GM12864 (cell line): ENCODE measurements at places on chromosomes 7 and 10.

GRCh38 chr10:124478515-124478914 lies 16.9 kb downstream of the LHPP start:
- no peak for DNase-seq

GRCh38 chr10:91144961-91145360 lies 75.5 kb upstream of the PCGF5 start:
- DNase-seq: no peak

GRCh38 chr7:69177461-69177861 lies 420.8 kb upstream of the AUTS2 start:
- DNase-seq: no peak

GRCh38 chr7:130367088-130367755 lies 13.1 kb upstream of the CPA1 start:
- DNase-seq: no peak

GRCh38 chr10:89164080-89164479 lies 43.0 kb downstream of the CH25H start:
- no peak for DNase-seq

GRCh38 chr7:22216832-22217475 lies 140.0 kb downstream of the RAPGEF5 start:
- DNase-seq: no peak

DNA sequence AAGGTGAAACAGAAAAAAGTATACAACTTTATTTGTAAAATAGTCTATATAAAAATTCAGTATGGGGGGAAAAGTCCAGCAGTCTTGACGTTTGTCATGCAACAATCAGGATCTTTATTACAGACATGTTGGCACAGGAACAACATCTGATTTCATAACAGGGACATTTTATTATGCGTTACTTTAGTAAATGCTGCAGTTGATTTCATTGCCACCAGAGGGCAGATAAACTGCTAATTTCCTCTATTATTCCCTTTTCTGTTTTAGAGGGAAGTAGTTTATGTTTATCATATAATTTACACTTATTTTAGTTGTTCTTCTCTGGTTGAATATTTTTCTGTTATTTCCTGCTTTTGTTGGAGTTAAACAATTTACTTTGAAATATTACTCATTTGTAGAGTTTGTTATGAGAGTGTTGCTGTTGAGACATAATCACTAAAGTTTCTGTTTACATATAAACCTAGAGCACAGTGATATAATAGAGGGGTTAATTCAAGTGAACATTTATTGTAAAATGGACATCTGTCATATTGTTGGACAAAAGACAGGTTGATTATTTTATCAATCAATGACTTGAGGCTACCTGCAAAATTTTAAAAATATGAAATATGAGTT lies 3.3 kb downstream of the PLXDC2 start:
- DNase-seq: no peak

DNA sequence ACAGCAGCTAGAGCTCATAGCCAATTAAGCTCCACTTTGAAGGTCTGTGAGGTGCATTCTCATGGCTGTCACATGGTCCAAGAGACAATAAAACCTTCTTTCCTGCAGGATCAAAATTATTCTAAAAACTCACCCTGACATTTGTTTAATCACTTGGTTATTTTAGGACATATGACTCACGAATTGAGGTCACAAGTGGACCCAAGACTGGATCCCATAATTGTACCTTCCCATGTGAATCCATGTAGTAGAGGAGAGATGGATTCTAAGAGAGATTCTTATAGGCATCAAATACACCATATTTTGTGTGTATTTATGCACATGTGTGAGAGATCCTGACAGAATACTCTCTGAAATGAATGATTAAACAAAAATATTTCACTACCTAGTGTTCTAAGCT lies 18.1 kb downstream of the POLR1F start:
- DNase-seq: no peak

GRCh38 chr7:126524967-126525366 lies 727.8 kb downstream of the GRM8 start:
- DNase-seq: no peak

DNA sequence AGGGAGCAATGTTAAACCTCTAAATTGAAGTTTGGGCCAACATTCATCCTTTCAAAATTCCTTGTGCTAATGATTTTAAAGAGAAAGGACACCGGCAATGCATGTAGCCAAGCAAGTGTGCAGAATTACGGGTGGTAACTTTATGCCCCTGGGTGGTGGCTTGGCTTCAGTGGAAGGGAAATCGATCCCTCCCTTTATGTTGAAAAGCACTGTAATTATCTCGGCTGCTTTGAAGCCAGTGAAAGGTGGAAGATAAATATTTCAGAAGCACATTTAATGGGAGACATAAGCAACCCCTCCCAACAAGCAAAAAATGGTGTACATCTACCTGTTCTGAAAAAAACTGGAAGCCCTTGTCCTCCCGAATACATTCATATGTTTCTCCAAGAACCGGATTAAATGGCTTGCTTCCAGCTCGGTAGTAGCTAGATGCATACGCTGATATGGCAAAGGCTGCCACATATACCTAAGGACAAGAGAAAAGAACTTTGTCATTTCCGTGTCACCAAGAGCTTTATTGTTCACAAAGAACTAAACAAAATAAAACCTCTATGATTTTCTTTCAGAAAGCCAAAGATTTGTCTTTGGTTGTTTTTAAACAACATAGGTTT lies 73.3 kb upstream of the GSDME start:
- no peak for DNase-seq

DNA sequence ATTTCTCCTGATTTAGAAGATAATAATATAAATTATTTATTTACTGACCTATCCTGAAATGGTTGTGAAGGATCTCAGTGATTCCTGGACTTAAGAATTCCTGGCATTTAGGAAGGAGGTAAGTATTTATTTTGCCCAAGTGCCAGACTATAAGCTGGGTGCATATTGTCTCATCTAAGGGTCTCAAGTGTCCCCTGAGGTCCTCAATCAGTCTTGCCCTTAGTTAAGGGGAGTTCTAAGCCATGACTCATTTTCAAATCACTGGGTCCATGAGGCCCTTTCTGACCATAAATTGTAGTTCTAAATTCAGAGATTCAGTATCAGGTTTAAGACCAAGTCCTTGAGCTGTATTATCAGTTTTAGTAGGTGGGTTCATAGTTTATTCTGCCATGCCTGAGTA lies 251.6 kb upstream of the MEOX2 start:
- DNase-seq: no peak

- DNase-seq: no peak
These were observed 7.1 kb downstream of the ATOH7 start for GRCh38 chr10:68224810-68225209.

DNA sequence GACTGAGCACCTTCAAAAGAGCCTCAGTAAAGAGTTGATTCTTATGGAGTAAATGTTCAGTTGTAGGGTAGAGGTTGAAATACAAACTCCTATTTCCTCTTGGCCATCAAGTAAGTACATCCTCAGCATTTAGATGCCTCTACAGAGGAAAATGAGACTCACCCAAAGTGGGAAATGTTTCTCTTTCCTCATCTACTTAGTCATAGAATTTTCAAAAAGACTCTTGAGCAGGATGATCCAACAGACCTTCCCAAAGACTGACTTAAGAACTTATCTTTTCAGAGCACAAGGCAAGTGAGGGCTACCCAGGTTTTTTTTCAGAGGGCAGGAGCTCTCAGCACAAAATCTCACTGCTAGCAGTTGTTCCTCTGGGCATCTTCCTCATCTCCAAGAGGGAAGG lies 449.1 kb downstream of the KCNMA1 start:
- no peak for DNase-seq

GRCh38 chr10:113001599-113002448 lies 51.8 kb downstream of the TCF7L2 start:
- DNase-seq: no peak

GRCh38 chr7:141709749-141710148 lies 1.6 kb downstream of the WEE2 start:
- DNase-seq: no peak

DNA sequence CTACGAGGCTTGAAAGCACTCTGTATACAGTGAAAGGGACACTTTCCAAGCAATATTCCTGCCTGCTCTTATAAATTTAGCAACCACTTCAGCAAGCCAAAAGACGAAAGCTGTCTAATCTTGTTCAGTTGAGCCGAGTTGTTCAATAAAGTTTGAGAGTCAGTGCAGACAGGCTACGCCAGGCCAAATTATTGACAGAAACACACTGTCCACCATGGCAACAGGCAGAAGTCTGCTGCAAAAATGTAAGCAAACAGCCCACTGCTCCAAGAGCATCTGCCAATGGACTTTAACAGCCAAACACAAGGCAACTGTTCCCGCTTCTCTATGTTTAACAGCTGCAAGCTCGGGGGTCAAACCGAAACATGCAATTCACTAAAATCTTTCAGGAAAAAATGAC lies 85.7 kb downstream of the GLI3 start:
- no peak for DNase-seq

DNA sequence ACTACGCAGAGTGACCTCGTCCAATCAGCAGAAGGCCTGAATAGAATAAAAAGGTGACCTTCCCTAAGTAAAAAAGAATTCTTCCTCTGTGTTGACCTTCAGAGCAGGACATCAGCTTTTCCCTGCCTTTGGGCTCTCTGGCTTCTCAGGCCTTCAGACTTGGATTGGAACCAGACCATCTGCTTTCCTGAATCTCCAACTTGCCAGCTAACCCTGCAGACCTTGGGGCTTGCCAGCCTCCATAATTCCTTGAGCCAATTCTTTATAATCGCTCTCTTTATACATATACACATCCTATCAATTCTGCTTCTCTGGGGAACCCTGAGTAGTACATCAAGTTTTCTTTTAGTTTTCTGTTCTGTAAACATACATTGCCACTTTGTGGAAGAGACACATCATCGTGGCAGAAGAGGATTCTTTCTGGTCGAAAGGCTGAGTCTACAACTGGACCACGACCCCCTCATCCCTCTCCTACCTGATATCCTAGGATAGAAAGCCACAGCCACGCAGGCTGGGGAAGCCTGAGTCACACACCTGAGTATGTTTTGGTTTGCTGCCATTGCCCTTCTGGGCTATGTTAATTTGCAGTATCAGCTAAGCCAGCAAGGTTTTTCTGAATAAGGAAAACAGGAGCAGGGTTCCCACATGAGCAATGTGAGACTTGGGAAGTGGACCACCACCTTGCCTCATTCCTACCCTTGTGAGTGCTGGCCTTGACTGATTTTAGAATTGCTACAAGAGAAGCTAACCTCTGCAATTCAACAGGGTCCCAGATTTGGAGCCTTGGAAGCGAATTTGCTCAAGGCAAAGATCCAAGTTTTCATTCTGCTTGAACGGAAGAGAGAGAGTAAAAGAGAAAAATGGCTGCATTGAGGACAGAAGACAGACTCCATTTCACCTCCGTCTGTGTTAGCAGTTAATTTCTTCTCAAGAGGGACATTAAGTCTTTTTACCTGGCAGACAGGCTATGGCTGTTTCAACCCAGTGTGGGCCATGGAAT lies 445.2 kb upstream of the FZD8 start:
- no peak for DNase-seq

GRCh38 chr10:70910486-70911341 lies 22.3 kb upstream of the PCBD1 start:
- no peak for DNase-seq

DNA sequence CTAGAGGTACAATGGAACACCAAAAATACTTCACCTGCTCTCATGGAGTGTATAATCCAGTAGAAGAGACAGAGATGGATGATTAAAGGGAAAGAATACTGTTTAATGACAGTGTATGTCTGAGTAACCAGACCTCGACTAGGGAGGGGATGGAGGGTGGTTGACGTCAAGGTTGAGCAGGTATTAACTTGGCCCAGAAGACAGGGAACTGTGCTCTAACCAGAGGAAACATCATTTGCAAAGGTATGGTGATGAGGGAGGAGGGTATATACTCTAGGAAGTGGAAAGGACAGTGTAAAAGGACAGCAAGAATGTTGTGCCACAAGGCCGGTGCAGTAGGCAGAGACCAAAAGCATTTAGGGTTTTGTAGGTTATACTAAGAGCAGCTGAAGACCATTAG lies 2.9 kb downstream of the MIOS start:
- DNase-seq: no peak

- no peak for DNase-seq
These were observed 102.9 kb downstream of the FOXL3 start for GRCh38 chr7:392822-393221.

- no peak for DNase-seq
These were observed 745 bp upstream of the ORAI2 start for GRCh38 chr7:102432442-102433218.

DNA sequence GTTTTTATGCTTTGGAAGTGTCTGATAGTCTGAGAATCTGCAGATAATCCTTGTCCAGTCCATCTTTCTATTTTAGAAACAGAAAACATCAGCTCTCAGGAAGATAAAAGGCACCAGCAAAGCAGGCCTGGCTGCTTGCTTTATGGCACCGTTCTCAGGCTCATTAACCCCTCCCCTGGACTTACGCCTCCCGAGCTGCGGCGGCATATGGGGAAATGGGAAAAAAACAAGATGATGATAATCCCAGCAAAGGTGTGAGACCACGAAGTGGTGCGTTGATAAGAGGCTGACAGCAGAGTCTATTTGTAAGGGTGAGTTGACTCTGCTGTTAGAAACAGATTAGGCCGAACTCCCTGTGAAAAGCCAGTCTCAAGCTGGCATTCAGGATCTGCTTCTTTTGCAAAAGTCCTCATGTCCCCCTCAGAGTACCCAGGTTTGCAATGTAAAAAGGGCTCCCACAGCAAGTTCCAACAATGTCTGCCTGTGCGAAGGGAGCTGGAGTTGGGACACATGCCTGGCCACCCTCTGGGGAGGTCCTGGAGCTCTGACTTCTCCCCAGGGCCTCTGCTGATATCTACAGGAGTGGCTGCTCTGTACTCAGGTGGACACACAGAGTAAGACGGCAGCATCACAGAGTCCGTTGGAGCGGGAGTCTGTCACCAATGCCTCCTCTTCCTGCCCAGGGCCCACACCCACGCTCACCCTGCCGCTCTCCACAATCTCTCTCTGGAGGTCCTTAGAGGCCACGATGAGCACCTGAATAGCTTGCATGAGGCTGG lies 54.3 kb downstream of the SPDYE5 start:
- DNase-seq: no peak

- DNase-seq: no peak
These were observed 444.6 kb downstream of the REEP3 start for GRCh38 chr10:63965846-63966245.

DNA sequence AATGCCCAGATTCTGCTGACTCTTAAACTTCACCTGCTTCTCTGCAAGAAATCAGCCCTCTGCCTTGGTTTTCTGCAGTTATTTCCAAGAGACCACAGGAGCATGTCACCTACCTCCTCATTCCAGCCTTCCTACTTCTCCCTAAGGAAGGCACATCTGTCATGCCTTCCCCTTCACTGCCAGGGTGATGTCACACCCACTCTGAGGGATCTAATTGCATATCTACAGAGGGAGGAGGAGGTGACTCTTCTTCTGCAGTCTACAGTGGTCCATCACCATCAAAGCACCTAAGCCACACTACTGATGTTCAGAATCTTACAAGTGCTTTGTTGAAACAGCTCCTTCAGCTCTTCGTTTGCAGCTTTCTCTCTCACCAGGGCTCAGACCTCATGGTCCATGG lies 275.5 kb downstream of the FGFR2 start:
- DNase-seq: no peak
